ENCODE measurements at places on chromosomes 7 and 10.

DNA sequence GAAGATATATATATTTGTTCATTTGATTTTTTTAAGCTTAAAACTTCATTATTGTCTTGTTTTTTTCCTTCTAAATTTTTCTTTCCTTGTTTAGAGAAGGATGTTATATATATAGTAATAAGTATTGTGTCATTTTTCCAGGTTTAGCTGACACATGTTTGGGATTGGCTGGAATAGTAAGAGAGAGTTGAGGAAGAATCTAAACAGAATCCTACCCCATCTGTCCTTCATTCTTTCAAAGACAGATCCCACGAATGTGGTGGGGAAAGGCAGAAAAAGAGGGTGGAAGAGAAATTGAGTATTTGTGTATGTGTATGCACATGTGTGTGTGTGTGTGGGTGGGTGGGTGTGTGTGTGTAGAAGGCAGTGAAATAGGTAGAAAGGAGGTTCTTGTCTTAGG, 132.4 kb downstream of the SVIL start:
- no peak for DNase-seq

- DNase-seq, result no peak
Measured at GRCh38 chr7:113086431-113086888, at the start of gene GPR85. Gene GPR85, minus strand, starts transcription at chr7:113086827. Its CDS starts 2,106 bp downstream, at chr7:113084721.

DNA sequence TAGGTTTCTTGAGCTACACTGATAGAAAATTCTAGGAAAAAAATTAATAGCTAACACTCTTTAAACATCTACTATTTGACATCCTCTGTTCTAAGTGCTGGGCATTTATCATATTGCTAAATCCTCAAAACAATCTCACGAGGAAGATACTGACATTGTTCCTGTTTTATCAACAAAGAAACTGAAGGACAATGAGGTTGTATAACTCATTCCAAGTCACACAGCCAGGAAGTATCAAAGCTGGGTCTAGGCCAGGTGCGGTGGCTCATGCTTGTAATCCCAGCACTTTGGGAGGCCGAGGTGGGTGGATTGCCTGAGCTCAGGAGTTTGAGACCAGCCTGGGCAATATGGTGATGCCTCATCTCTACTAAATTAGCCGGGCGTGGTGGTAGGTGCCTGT, 51.6 kb upstream of the IL6 start:
- DNase-seq, result no peak

- no peak for DNase-seq
Measured at GRCh38 chr10:69878951-69879350, 77.2 kb downstream of the COL13A1 start.

DNA sequence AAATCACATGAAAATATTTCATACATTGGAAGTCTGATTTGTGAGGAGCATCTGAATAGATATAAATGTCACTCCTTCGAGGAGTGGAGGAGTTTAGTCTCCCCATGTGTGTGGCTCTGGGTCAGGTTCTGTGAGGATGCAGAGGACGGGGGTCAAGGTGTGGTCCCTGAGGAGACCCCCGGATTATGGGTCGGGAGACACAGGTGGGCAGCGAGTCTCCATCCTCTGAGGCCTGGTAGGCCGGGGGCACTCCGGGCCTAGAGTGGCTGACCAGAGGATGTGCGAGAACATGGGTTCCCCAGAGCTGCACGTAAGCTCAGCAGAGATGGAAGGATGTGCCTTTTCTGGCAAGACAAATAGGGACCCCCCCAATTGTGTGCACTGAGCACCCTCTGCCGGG, 93.4 kb upstream of the TCERG1L start:
- DNase-seq, result no peak

- DNase-seq, result peak; percentile 64
Measured at GRCh38 chr10:71300555-71301370, 18.3 kb upstream of the SLC29A3 start.

- no peak for DNase-seq
Measured at GRCh38 chr7:79268730-79269129, 184.7 kb downstream of the MAGI2 start.

DNA sequence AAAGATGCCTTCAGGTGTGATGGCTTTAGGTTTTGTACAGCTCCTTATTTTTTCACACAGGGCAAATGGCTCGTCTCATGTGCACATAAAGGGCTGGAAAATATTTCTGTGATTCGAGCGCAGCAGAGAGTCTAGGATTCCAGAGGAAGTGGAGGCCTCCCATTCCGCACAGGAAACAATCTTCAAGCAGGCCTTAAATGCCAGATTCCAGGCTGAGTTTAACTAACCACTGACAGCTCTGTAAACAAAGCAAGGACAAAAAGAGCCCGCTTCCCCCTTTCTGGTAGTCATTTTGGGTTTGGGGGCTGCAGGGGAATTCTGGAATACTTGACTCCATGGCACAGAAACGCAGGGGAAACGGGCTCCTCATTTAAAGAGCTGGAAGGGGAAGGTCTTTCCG, 87.2 kb downstream of the CALD1 start:
- no peak for DNase-seq
